ENCODE measurements at places on chromosomes 7 and 10. TPM values are rescaled to one million over a fixed set of nuclear protein-coding genes. Genes with fewer than 3 reads are reported as not detected.

The MEIG1 gene
- polyA plus RNA-seq, result not detected

The CXCL12 gene
- not detected for polyA plus RNA-seq

The NPVF gene
- not detected for polyA plus RNA-seq

The MKX gene
- polyA plus RNA-seq, result not detected

The OPN4 gene
- polyA plus RNA-seq, result not detected

The FAM237B gene
- polyA plus RNA-seq, result not detected

The CADPS2 gene
- polyA plus RNA-seq, result 0.53 TPM

The NEBL gene
- 1.3 TPM for polyA plus RNA-seq

The ACBD7 gene
- 0.16 TPM for polyA plus RNA-seq

The RBP3 gene
- polyA plus RNA-seq, result not detected

The FFAR4 gene
- not detected for polyA plus RNA-seq

The ELFN1 gene
- polyA plus RNA-seq, result 0.02 TPM

The LIPK gene
- 0.31 TPM for polyA plus RNA-seq

The VAX1 gene
- not detected for polyA plus RNA-seq

The TUBB8 gene
- polyA plus RNA-seq, result 0.02 TPM

The CALCR gene
- polyA plus RNA-seq, result not detected

The PRSS1 gene
- not detected for polyA plus RNA-seq

The PAX2 gene
- polyA plus RNA-seq, result not detected

The RTKN2 gene
- 1.4 TPM for polyA plus RNA-seq

The PLAU gene
- 269 TPM for polyA plus RNA-seq

The FOXI2 gene
- not detected for polyA plus RNA-seq

The KIF11 gene
- polyA plus RNA-seq, result 9.4 TPM

The ARHGEF5 gene
- 39.4 TPM for polyA plus RNA-seq

The SCART1 gene
- 0.67 TPM for polyA plus RNA-seq

The TNS3 gene
- 12.9 TPM for polyA plus RNA-seq

The NUTM2E gene
- polyA plus RNA-seq, result not detected

The DOCK1 gene
- polyA plus RNA-seq, result 9.3 TPM

The GGCT gene
- polyA plus RNA-seq, result 39.7 TPM

The SLIT1 gene
- not detected for polyA plus RNA-seq

The GIMAP4 gene
- not detected for polyA plus RNA-seq

The OR2A5 gene
- polyA plus RNA-seq, result not detected

The TMEM225B gene
- polyA plus RNA-seq, result not detected

The STOX1 gene
- 0.07 TPM for polyA plus RNA-seq

The COL17A1 gene
- 2,244 TPM for polyA plus RNA-seq

The STRIP2 gene
- 8.2 TPM for polyA plus RNA-seq

The TMEM273 gene
- polyA plus RNA-seq, result not detected

The NUTM2D gene
- polyA plus RNA-seq, result 1.7 TPM

The ABCC2 gene
- polyA plus RNA-seq, result 0.76 TPM

The PITX3 gene
- not detected for polyA plus RNA-seq

The ASAH2 gene
- polyA plus RNA-seq, result 0.45 TPM
